ENCODE measurements at places on chromosomes 2 and 18.

DNA sequence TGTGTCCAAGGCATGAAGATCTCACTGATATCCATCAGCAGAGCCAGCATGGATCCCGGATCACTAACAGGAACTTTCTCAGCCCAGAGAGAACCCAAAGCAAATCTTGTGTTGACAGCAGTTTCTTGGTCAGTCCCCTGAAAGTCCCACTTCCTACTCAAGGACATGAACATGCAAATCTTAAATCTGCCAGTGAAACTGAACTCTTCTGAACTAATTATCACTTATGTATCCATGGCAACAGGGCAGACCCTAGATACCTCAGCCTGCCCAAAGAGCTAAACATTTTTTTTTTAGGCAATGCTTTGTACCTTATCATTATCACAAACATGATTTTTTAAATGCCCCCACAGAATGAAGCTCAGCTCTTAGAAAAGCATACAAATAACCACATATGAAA, 127.8 kb upstream of the DDX18 start:
- DNase-seq: no peak

- DNase-seq: no peak
Observed at GRCh38 chr18:22370414-22370813, 47.3 kb downstream of the CTAGE1 start.

DNA sequence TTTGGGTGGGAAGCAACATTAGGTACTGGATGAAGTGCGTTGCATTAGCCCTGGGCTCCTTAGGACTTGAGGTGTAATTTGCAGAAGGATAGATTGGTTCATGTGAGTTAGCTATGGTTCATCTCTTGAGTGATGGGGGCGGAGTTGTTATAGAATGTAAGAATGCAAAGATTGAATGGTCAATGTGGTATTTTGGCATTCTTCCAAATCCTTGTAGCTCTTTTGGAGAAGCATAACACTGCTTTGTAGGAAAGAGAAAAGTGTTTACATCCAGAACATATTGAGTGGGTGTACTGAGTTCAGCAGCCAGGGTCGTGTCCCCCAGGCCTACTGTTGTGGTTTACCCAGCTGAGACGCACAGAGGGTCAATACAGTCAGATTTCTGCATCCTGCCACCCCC, 173.5 kb downstream of the FMNL2 start:
- DNase-seq: no peak

DNA sequence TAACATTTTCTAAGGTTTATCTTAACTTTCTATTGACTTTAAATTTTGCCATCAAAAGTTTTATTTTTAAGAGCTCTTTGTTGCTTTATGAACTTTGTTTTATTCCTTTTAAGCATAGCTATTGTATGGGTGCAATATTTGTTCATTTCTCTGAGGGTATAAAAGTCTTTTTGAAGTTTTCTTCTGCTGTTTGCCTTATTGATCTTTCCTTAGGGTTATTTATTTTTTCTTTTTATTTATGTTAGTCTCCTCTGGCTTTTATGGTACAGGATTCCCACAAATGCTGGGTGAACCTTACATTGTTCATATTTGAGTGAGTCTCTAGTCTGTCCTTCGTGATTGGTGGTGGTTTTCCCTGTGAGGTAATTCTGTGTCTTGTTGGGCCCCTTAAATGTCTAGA, 68.4 kb downstream of the PARD3B start:
- DNase-seq: no peak

DNA sequence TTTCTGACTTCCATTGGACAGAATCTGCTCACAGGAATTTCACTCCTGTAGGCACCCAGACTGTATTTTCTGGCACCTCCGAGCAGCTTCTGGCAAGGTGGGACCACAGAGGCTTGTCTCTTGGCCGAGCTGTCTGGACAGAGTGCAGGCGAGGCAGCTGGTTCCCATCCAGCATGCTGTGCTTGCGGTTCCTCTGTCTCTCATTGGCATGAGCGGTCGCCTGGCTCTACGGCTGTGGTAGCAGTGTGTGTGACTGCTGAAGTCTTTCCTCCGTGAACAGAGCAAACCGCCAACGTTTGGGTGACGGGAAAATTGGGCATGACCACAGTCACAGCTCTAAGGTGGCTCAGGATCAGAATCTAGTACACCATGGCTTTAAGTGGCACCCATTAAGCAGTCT, 411.7 kb upstream of the NETO1 start:
- no peak for DNase-seq

DNA sequence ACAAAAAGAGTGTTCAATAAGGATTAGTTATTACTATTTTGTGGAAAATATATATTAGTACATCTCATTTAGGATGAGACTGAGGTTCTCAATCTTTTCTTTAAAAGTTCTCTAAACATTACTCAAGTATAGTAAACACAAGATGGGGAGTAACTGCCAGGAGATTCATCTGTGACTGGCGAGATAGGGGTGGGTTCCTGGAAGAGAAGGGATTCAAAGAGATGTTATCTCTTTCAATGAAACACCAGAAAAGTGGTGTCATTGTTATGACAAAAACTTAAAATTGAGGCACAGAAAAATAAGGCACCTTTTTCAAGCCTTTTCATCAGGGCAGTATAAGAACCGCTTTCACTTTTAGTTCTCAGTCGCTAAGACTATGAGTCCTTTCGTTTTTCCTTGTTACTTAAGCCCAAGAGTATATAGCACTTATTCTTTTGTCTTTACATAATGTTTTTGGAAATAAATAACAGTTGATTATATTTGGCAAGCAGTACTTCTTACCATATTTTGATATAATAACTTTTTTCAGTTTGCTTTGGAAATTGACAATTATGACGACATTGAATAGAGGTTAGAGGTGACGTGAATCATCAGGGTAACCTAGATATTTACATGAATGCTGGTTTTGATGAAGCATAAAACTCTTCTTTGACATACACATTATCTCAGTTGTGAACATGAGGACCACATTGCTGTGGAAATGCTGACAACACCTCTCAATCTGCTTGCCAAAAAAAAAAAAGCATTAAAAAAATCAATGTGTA, 393.9 kb upstream of the TCF4 start:
- DNase-seq: no peak

- no peak for DNase-seq
Observed at GRCh38 chr2:23569761-23570365, 184.9 kb downstream of the KLHL29 start.

DNA sequence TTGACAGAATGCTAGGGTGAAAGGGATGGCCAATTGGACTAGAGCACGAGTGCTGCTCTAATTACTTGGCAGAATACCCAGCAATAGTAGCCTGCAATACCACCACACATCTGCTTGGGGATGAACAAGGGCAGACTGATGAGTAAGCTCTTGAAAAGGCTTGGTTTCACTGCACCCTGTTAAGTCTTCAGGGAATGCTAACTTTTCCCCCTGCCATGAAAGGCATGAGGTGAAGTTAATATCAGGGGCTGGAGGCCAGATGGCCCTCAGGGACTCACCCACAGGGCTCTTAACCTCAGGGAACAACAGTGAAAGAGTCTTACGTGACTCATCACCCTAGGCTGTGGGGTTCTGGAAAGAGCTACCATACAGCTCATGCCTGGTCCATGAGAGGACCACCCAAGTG, 51.7 kb upstream of the MYL1 start:
- DNase-seq: no peak

DNA sequence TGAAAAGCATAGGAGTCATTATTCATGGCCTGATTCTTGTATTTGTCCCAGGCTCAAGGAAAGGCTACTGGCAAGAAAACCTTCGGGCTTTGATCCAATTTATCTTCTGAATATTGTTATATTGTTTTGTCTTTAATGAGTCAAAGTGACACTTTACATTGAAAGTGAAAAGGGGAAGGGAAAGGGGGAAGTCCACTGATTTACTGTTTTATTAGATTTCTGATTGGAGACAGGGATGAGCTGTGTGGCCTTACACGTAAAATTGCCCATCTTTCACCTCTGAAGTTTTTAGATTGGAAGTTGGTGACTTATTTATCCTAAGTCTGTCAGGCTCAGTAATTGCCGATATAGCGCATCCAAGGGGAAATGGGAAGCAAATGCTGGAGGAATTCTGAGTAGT, 843.8 kb upstream of the LRRTM1 start:
- no peak for DNase-seq

GRCh38 chr18:51162617-51163016, 34.9 kb downstream of the MEX3C start:
- no peak for DNase-seq

- DNase-seq: no peak
Observed at GRCh38 chr2:19122220-19122619, 236.2 kb downstream of the OSR1 start.

- DNase-seq: peak; percentile 71
Observed at GRCh38 chr2:231708773-231709635, 679 bp downstream of the PTMA start.

GRCh38 chr18:42080340-42080739, 125.3 kb downstream of the PIK3C3 start:
- DNase-seq: no peak

DNA sequence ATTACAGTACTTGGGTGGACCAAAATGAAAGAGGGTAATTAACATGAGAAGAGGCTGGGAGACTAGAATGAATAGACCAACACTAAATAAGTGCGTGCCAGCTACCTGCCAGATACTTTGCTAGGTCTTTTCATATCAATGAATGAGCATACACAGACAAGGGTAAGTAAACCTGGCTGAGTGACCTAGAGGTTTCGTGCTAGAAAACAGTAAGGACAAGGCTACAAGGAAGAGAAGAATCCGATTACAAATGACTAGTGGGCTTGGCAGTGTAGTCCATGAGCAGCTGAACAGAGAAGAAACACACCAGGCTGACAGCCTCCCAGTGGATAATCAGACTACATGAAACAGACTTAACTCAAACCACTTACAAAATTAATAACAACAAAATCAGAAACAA, 64.6 kb downstream of the THADA start:
- no peak for DNase-seq

DNA sequence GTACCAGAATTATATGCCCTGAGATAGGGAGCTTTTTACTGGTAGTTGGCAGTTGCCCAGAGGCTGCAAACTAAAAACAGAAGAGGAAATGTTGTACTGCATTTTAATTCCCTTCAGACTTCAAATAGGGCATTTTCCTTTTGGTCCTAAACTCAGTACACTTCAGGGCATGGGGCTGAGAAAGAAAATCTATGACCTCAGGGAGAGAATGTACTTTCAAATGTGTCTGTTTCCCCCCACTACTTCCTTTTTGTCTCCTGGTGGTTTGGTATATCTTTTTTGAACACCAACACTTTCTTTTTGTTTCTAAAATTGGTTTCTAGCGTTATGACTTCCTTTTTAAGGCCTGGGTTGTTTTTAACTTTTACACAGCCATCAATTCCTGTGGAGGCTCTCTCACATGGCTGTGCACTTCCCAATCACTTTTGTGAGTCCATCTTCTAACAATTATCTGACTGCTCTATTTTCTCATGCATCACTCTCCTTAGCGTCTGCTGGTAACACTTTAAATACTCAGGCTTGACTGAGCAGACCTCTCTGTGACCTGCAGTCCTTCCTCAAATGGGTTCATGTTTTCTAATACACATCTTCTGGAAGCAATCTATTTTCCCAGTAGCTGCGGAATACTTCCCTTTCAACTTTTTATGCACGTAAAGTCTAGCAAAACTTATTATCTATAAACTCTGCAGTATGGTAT, 596.0 kb downstream of the LRP1B start:
- DNase-seq: no peak

DNA sequence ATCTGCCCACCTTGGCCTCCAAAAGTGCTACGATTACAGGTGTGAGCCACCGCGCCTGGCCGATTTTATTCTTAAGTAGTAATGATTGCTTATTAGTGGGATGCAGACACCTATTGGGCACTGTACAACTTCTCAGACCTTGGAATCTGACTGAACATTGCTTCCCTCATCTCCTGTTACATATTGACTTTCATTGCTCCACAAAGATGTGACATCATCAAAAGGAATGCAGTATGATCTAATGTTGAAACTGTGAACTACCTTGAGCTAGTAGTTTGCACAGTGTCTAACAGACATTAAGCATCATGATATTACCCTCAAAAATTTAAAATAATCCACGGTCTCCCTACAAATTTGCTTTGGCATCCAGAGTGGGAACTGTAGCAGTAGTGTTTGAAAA, 109.8 kb upstream of the SIX2 start:
- no peak for DNase-seq

DNA sequence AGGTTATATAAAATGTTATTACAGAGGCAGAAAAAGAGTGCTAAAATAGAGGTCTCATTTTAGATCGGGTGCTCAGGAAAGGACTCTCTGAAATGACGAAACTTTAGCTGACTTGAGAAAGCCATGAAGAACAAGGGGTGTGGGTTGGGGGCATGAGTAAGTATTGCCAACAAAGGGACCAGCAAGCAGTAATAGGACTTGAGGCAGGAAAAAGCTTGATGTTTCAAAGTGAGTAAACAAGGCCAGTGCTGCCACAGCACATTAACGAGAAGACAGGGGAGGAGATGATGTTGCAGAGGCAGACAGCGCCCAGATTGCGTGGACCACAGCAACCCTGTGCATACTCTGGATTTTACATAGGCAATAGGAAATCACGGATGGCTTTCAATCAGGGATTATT, 318.8 kb downstream of the ZEB2 start:
- DNase-seq: no peak

DNA sequence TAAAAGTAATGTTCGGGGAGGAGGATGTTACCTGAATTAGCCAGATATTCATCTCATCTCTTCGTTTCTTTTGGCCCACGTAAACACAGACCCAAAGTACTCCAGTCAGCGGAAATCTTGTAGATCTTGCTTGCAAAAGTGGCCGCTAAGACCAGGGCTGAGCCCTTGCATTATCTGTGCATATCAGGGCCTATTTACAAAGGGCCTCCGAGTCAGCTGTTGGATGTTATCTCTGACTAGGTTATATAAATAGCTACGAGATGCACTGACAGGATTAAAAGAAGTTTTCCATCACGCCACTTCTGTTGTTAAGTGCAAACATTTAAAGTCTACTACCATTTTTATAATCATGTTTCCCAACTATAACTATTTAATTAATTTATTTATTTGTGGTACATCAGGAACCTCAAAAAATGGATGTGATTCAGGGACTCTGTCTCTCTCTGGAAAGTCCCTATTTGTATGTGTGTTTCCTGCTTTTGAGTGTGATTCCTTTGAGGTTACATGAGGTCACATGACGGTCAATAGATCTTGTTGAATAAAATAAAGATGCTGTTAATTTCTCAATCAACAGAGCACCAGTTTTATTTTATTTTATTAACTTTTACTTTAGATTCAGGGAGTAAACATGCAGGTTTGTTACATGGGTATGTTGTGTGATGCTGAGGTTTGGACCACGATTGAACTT, 46.8 kb upstream of the MBOAT2 start:
- DNase-seq: no peak

- no peak for DNase-seq
Observed at GRCh38 chr18:28287146-28287545, 110.2 kb upstream of the CDH2 start.

GRCh38 chr2:2573658-2574293, 242.7 kb upstream of the MYT1L start:
- no peak for DNase-seq

GRCh38 chr18:697800-698199, 14.6 kb downstream of the ENOSF1 start:
- no peak for DNase-seq

- DNase-seq: no peak
Observed at GRCh38 chr18:12689256-12689850, 13.2 kb downstream of the CEP76 start.

All from CD4-positive, alpha-beta T cell treated with Interleukin-10 for 1 hour (primary cell).